ENCODE measurements at places on chromosomes 7 and 10. TPM values are rescaled to one million over a fixed set of nuclear protein-coding genes. Genes with fewer than 3 reads are reported as not detected.

GRCh38 chr10:105885495-105885894, 1244.4 kb downstream of the SORCS3 start:
- DNase-seq, result no peak

GRCh38 chr7:126501617-126502016, 751.1 kb downstream of the GRM8 start:
- no peak for DNase-seq

DNA sequence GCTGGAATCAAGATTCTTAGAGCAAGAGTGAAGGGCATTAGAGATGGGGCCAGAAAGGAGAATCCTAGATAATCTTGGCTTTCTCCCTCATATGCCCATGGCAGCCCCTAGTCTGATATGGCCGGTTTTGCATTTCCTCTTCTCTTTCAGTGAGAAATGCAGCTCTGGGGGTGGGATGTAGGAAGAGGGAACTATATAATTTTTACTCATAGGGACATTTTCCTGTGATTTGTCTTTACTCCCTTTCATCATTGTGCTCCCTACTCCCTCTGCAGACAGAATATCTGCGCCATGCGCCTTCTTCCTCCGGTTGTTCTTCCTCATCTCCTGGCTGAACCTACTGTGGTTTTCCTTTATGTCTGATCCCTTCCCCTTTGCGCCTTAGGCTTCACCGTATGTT, 16.8 kb upstream of the CHCHD1 start:
- DNase-seq, result no peak

- no peak for DNase-seq
Measured at GRCh38 chr7:158728911-158729645, 24.5 kb upstream of the NCAPG2 start.

DNA sequence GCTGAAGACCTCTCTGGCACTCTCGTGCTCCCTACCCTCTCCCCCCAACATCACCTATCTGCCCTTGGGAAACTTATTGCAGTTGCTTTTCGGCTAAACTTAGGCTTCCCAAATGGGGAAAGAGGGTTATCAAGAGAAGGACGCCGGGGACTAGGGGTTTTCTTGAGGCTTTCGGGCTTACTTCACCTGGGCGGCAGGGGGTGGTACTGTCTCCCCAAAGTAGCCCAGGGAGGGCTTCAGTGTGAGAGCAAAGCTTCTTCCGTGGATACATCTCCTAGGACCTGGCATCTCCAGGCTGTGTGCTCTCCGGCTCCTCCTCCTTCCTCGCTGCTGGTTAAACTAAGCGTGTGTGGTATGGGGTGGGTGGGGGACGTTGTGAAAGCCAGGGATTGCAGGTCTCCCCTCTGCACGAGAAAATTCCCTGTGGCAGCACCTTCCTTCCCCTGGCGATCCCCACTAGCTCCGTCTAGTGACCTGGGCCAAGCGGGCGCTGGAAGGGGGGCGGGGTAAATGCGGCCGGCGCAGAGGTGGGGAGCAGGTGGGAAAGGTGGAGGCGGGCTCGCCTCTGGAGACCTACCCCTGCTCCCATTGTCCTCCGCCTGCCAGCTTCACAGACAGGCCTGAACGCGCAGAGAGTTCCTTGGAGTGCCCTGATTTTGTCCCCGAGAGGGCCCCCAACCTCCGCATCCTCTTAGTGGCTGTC, 1.1 kb downstream of the PLXDC2 start:
- no peak for DNase-seq

- no peak for DNase-seq
Measured at GRCh38 chr7:44066111-44066460, 719 bp upstream of the PGAM2 start.

- no peak for DNase-seq
Measured at GRCh38 chr7:55309040-55309991, 55.8 kb upstream of the LANCL2 start.

DNA sequence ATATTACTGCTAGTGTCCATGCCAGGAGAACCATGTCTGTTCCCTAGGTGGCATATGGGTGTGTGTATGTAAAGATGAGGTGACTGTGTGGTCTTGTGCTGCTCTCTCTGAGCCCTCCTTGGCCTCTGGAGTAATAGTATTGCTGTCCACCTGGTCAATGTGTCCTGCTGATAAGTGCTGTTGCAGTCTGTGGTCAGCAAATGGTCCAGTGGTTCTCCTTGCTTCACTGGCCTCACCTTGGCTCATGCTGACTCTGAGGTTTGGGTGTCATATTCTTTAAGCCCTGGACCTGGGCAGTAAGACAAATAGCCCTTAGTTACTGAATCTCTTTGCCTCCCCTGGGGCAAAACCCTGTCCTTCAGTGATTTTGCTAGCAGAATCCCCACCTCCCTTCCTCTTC, 56.8 kb downstream of the TPST1 start:
- DNase-seq, result no peak

GRCh38 chr10:70672165-70673042, at the start of gene ADAMTS14:
ADAMTS14 (plus strand) TSS chr10:70672506; CDS start chr10:70672803, 297 bp downstream.
- no peak for DNase-seq

- no peak for DNase-seq
Measured at GRCh38 chr7:52501696-52502095, 533.7 kb upstream of the POM121L12 start.

GRCh38 chr7:1758028-1758858, 88.2 kb downstream of the ELFN1 start:
- DNase-seq, result no peak

- no peak for DNase-seq
Measured at GRCh38 chr7:69873512-69873911, 275.2 kb downstream of the AUTS2 start.

DNA sequence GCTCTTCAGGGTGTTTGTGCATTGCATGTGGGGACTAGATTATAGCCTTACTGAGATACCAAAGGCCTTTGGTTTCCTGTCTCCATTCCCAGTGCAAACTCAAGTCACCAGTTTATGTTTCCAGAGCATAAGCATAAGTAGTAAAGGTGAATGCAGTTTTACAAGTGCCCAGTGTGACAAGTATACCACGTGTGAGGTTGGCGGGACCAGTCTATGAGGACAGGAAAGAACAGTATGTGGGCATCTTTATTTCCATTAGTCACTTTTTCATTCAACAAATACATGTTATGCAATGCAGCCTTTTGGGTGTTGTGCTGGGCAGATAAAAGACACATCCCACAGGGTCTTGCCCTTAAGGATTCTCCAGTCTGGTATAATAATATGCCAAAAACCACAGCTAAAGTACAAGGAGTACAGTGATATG, 146.5 kb downstream of the ARID5B start:
- DNase-seq, result no peak

Gene SP4
- 43.4 TPM for total RNA-seq

Gene NPM3
- total RNA-seq, result 16.2 TPM

Gene PPP1R9A
- not detected for total RNA-seq

Gene HOXA5
- total RNA-seq, result not detected

Gene MUC12
- total RNA-seq, result not detected

Gene POU6F2
- not detected for total RNA-seq
